ENCODE measurements at places on chromosomes 4 and X.

- no peak for DNase-seq
Measured at GRCh38 chrX:10156199-10157031, at the start of gene CLCN4. CLCN4 (plus strand) TSS chrX:10156975; CDS start chrX:10185033, 28,058 bp downstream.

- no peak for DNase-seq
Measured at GRCh38 chr4:87521757-87522374, 7.3 kb downstream of the SPARCL1 start.

DNA sequence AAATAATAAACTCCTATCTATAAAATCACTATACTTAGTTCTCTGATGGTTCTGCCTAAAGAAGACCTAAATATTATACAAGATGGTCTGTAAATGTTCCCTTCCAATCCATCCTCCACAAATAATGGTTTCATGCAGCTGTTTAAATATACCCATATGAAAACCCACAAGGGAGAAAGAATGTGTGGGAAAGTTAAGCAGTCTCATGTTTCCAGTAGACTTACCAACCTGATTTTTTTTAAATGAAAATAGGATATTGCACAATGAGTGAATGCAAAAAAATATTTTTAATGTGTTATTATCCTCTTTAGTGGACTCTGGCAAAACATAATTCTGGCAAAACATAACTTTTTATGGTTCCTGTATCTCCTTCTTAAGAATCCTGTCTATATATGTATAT is 23.3 kb downstream of the CAMK2D start:
- no peak for DNase-seq

DNA sequence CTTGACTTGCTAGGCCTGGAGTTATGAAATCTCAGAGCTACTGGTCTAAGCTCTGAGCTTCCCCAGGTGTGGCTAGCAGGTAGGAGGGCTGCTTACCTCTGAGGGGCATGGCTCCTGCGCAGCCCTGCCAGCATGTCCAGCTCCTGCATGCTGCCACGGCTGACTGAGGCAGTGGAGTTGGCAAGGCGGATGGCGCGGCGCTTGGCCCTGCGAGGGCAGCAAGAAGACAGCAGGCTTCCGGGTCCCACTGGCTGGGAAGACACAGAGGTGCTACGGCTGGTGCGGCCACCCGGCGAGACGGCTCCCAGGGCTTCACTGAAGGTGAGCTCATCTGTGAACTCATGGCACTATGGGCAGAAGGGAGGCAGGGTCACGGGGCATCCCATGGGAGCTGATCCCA is 5.7 kb downstream of the KCND1 start:
- DNase-seq: no peak

DNA sequence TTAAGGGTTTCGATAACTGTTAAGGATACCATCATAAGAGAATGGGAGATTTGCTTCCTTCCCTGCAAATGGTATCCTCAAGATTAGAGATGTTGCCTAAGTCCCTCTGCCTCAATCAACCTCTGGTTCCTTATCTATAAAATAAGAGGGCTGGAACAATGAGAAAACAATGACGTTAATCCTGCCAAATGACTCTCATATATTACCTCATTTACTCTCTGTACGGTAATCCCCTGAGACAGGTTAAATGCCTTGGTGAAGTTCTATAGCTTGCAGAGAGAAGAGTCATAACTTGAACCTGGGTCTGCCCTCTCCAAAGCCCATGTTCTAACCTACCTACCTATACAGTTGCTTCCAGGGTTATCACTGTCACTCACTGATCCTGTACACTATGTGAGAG is 100.2 kb upstream of the OTUD4 start:
- no peak for DNase-seq

DNA sequence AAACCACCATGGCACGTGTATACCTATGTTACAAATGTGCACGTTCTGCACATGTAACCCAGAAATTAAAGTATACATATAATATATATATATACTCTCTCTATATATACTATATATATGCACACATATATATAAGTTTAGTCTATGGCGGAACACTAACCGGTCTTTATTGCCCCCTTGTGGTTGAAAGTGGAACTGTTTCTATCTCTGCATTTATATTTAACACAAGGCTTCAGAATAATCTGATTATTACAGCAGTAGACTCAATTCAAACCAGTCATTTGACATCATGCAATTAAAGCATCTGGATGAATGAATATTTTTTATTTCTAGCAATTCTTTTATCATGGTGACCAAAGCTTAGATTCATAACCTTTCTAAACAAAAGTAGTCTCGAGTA is 14.6 kb downstream of the RAB9B start:
- no peak for DNase-seq

GRCh38 chr4:57081651-57082621 is 28.2 kb downstream of the IGFBP7 start:
- no peak for DNase-seq

DNA sequence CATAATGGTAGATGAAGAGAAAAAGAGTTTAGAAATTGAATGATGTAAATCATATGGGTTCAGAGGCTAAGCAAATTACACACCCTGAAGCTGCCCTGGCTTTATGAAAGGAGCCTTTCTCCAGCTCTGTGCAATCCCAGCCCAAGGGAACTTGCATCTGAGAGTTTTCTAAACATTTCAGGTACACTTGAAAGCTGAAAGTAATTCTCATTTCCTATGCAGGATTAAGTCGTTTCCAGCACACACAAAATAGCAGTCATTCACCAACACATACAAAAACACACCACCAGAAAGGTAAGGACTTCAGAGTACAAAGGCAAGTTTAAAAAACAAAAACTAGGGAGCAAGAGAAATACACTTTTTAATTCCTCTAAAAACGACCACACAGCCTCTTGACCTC is 1.7 kb downstream of the PDGFC start:
- DNase-seq: no peak

- DNase-seq: no peak
Measured at GRCh38 chr4:117889978-117890377, 144.3 kb upstream of the NDST3 start.

DNA sequence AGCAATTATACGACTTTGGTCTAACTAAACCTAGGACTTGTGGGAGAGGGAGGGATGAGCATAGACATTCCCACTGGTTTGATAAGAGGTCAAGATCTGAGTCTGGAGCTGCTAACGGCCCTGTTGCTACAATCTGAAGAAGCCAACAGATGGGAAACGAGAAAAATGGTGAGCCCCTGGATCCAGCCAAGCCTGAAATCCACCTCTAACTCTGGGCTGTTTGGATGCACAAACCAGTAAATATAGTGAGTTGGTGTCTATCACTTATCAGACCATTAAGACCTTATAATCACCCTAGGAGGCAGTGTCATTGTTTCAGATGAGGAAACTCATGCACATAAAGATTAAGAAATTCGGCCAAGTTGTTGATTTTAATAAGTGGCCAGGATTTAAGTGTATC is 50.5 kb downstream of the ADGRA3 start:
- no peak for DNase-seq

DNA sequence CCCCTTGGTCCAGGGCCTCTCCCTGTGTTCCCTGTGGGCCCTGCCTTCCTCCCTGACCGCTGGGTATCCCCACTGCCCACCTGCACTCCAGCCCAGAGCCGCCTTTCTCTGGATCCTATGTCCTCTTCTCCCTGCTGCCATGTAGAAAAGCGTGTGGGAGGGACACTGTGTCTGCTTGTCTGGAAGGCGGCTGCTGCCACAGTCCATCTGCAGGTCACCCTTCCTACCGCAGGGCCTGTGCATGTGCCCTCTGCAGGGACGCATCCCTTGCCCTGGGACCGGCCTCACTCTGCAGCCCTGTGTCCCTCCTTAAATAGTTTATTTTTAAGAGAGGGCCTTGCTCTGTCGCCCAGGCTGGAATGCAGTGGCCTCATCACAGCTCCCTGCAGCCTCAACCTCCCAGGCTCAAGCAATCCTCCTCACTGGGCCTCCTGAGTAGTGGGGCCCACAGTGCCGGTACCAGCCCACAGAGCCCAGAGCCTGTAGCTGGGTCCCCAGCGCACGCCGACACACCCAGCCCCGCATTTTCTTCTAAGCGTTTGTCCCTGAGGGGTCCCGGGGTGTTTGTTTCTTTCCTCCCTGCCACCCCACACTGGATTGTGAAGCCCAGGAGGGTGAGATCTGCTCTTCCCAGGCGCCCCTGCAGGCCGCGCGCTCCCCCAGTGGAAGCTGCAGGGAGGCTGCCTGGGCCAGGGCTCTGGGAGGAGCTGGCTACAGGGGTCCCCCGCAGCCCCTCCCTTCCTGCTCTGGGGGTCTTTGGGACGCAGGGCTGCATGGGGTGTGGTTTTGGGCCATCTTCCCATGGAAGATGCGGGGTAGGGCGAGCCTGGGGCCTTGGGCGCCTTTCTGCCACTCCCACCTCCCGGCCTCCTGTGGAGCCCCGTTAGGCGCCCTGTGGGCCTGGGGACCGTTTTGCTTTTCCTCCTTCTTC is 12.8 kb upstream of the NAT8L start:
- DNase-seq: no peak

GRCh38 chr4:7945709-7946380 is 6.2 kb upstream of the AFAP1 start:
- DNase-seq: no peak

- DNase-seq: no peak
Measured at GRCh38 chr4:112290341-112290740, 4.6 kb upstream of the TIFA start.

DNA sequence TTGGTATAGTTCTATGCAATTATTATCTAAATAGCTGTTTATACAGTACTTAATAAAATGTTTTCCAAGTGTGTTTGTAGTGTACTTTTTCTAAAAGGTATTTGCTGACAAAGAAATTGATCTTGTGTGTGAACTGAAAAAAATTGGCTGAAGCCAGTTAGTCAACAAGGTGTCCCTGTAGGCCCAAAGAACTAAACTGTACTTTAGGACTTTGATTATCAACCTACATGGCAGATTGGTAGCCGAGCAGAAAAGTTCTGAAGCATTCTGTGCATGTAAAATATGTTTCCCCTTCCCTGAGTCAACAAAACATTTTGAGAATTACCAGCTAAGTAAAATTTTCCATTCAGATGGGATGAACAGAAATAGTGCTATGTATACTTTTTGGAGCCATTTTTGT is 21.0 kb downstream of the ADH5 start:
- no peak for DNase-seq

GRCh38 chr4:101807351-101807750 is 16.8 kb downstream of the BANK1 start:
- no peak for DNase-seq

GRCh38 chr4:186881521-186882220 is 158.0 kb upstream of the FAT1 start:
- no peak for DNase-seq

DNA sequence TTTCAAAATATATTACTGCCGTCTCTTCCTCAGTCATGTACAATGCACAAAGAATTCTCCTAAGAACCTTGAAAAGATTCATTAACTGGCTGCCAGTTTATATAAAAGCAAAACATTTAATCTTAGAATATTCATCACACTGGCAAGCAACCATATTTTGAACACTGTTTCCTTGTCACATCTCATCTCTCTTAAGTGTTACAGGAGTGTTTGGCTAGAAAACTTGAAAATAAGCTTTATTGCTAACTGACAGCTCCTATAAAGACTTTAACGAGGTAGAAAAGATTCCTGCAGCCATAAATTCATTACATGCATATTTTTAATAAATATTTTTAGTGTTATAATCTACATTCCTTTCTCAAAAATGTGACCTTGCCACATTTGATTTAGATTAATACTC is 149.6 kb downstream of the AFAP1 start:
- no peak for DNase-seq

GRCh38 chrX:133254666-133255065 is 36.5 kb upstream of the TFDP3 start:
- no peak for DNase-seq

- no peak for DNase-seq
Measured at GRCh38 chrX:107721966-107722707, 53.5 kb downstream of the TSC22D3 start.

- DNase-seq: no peak
Measured at GRCh38 chr4:114907568-114907967, 205.9 kb downstream of the NDST4 start.

- DNase-seq: no peak
Measured at GRCh38 chr4:7367864-7368277, 66.9 kb downstream of the PSAPL1 start.

DNA sequence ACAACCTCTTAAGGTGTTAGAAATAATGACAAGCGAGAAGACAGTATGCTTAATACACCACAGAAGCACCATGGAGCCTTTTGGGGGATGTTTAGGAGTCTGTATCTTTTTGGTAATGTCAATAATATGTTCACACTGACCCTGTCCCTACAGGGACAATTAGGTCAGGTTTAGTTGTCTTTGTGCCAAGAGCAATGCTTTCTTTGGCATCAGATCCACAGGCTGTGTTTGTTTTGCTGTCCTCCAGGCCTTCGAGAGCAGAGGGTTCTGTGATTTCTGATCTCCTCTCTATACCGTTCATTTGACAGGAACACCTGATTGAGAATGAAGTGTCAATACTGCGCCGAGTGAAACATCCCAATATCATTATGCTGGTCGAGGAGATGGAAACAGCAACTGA is 153.8 kb downstream of the DCLK2 start:
- no peak for DNase-seq

- no peak for DNase-seq
Measured at GRCh38 chr4:107069049-107069448, 32.9 kb upstream of the DKK2 start.

DNA sequence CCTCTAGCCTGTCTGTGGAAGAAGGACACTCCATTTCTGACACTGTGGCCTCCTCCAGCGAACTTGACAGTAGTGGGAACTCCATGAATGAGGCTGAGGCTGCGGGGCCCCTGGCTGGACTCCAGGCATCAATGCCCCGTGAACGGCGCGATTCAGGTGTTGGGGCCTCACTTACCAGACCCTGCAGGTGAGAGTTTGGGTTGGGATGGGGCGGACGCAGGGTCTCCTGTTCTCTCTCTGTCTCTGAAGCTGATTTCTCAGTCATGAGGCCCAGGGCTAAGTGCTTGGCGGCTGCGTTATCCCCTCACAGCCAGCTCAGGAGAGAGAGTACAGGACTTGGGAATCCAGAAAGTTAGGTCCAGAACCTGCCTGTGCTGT is 71.0 kb downstream of the STARD8 start:
- no peak for DNase-seq

- no peak for DNase-seq
Measured at GRCh38 chr4:141705747-141706377, 69.5 kb downstream of the IL15 start.

GRCh38 chrX:109847257-109848187 is 114.5 kb upstream of the ACSL4 start:
- DNase-seq: no peak

GRCh38 chrX:91039777-91040176 is 394.9 kb upstream of the PABPC5 start:
- DNase-seq: no peak

DNA sequence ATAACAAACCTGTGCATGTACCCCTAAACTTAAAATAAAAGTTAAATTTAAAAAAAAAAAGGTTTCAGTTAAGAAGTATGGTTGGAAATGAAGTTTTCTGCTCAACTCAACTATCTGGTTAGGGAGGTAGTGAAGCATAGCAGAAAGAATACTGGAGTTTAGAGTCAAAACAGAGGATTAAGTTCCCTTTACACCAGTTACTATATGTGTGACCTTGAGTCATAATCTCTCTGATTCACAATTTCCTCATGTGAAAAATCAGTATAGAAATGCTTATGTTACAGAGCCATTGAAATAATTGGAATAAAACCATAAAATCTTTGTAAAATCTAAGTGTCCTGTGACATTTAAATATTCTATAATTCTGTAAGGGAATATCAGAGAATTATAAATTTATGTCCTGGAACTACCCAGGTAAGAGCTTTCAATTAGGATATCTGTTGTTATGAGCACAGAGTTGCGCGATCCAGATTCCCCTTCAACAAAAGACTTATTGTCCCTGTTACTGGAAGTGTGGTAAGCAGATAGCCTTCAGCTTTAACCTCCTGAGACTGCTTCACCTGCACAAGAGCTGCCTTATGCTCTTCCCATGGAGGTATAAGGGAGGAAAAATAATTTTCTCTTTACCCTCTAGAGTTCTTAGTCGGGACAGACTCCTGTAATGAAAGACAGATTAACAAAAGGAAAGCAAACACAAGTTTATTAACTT is 203.8 kb upstream of the NRK start:
- no peak for DNase-seq

Measured in activated CD8-positive, alpha-beta memory T cell treated with anti-CD3 and anti-CD28 coated beads for 1 hour (primary cell).